ENCODE measurements at places on chromosomes 12 and 14.

GRCh38 chr12:23893611-23894010, 55.9 kb downstream of the SOX5 start:
- DNase-seq, result no peak

GRCh38 chr14:100375266-100375962, 52.3 kb downstream of the SLC25A47 start:
- DNase-seq, result no peak

- DNase-seq, result no peak
Measured at GRCh38 chr14:77314539-77315457, 5.9 kb downstream of the POMT2 start.

DNA sequence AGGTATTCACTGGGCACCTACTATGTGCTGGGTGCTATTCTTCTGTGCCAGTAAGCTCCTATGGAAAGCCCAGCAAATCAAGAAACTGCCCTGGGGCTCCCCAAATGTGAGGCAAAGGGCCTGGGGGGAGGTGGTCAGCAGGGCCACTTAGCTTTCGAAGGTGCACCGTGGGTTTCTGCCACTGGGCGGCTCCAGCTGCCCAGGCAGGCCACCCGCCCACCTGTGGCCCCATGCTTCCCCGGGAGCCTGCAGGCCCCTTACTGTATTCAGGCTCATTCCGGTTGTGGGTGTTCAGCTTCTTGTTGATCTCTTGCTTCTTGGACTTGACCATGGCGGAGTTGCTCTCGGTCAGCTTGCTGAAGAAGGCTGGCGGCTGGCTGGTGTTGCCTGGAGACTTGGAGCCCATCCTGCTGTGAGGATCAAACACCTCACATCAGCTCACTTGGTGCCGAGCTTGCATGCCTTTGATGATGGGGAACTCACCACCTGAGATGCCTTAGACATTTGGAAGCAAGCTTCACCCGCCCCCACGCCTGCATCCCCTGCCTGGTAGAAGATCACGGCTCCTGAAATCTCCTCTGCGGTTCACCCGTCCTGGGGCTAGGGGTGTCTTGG, 37.3 kb downstream of the RFLNA start:
- DNase-seq, result no peak

GRCh38 chr12:69241438-69242092, 2.2 kb downstream of the CPSF6 start:
- no peak for DNase-seq

DNA sequence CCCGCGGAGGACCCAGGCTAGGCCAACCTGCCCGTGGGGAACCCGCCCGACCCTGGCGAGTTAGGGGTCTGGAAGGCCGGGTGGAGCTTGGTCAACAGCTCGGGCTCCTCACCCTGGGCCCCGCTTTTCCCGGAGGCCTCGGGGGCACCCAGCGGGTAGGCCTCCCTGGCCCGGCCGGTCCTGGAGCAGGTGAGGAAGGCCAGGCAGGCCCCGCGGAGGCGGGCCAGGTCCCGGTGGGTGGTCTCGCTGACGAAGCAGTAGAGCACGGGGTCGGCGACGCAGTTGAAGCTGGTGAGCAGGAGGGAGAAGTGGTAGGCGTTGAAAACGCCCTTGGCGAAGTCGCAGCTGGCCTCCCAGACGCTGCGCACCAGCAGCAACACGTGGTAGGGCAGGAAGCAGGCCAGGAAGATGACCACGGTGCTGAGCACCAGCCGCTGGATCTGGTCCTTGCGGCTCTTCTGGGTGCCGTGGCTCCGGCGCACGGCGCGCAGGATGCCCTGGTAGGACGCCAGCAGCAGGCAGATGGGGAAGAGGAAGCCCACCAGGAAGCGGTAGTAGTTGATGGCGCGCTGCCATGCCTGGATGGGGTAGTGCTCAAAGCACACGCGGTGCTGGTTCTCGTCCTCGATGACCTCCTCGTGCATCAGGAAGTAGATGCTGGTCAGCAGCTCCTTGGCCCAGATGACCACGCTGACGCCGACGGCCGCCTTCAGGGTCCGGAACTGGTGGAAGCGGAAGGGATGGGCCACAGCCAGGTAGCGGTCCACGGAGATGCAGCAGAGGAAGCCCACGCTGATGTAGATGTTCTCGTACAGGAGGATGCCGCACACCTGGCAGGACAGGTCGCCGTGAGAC, 10.3 kb downstream of the GPR68 start:
- no peak for DNase-seq

DNA sequence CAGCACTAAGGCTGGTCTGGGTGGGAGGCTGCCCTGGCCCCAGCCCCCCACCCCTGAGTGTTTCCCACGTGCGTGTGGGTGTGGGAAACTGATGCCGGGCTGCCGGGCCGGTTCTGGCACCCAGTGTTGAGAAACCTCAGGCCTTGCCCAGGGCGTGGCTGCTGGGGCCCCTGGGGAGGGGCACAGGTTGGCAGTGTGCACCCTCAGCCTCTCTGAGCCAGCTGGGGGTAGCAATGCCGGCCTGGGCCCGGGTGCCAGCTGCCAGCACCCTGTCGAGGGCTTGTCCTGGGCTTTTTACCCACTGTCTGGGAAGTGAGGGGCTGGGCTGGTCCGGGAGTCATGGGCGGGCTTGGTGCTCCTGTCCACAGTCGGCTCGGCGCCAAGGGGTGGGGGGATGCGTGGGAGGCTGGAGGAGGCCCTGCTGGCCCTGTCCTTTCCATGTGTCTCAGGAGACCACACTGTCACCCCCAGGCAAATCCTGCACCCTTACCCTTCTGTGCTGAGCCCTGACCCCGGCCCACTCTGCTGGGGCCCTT, 15.7 kb downstream of the ASPG start:
- DNase-seq, result no peak

DNA sequence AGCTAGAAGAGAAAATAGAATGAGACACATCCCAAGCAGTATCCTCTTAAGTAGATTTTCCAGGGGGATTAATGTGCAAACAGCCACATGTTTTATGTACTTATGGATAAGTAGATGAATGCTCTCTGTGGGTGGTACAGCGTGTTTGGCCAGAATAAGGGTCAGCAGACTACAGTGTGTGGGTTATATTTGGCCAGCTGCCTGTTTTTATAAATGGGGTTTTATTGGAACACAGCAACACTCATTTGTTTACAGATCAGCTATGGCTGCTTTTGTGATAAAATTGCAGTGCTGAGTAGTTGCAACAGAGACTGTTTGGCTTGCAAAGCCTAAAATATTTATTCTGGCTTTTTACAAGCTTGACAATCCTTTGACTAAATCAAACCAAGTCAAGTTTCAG, 780.2 kb upstream of the SEL1L start:
- no peak for DNase-seq

DNA sequence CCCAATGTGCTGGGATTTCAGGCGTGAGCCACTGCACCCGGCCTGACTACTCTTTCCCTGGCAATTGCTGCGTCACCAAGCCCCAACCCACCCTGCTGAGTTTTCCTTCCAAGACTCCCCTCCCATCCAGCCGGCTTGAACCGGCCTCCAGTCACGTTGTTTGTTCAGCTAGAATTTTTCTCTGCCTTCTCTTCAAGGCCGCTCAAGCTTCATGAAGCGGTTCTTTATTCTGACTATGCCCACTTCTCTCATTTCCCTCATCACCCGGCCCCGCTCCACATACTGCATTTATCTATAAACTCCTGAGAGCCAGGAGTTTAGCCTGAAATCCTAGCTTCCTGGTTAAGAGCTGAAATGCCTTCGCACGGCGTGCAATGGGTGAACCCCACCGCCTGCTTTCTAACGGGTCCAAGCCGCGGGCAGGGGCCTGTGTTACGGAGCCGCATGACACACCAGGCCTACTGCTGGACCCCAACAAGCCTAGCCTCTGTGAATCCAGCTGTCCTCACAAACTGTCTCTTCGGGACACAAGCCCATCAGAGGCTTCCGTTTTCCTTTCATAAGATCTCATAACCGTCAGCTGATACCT, 999 bp upstream of the DCAF4 start:
- DNase-seq, result no peak

DNA sequence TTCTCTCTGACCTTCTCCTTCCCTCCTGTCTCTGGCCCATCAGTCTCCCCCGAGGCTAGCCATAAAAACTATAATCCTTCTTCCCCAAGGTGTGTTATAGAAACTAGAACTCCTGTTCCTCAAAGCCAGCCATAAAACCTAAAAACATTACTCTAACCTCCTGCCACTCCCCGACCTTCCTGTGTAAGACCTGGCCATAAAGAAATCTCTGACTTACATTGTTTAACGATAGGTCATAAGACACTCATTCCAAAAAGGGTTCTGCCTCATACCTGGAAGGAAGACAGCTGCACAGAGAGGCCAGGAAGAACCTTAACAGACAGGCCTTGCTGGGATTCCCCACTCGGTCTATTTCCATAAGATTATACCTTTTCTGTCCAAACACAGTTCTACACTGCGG, 70.9 kb upstream of the EEA1 start:
- DNase-seq, result no peak

GRCh38 chr12:122836027-122836921, 1.0 kb downstream of the HIP1R start:
- peak; percentile 54 for DNase-seq

- DNase-seq, result no peak
Measured at GRCh38 chr14:74476607-74477006, 16.5 kb downstream of the NPC2 start.

GRCh38 chr12:130816097-130816496, 23.0 kb downstream of the STX2 start:
- DNase-seq, result no peak

DNA sequence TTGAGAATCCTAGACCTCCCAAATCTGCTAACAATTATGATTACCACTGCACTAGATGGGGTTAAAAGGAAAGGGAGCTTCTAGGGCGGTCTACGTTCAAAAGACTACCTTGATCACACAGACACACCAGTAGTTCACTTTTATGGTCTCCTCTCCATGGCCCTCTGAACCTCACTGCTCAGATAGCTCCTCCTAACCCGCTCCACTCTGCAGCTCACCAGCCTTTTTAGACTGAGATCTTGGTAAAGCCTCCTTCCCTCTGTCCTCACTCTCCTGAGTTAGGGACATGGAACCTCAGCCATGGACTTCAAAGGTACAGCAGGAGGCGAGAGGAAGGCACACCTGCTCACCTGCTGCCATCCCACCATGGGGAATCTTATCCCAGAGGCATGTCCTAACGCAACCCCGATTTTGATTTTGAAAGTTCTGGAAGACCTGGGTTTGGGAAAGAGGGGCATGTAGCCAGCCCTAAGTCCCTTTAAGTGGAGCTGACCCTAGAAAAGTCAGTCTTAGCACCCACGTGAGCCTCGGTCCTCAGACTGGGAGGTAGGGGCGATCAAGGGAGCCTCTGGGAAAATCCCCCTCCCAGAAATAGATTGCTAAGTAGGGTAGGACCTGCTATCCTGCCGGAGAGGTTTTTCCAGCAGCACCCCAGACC, 1.3 kb downstream of the ZNF219 start:
- no peak for DNase-seq

DNA sequence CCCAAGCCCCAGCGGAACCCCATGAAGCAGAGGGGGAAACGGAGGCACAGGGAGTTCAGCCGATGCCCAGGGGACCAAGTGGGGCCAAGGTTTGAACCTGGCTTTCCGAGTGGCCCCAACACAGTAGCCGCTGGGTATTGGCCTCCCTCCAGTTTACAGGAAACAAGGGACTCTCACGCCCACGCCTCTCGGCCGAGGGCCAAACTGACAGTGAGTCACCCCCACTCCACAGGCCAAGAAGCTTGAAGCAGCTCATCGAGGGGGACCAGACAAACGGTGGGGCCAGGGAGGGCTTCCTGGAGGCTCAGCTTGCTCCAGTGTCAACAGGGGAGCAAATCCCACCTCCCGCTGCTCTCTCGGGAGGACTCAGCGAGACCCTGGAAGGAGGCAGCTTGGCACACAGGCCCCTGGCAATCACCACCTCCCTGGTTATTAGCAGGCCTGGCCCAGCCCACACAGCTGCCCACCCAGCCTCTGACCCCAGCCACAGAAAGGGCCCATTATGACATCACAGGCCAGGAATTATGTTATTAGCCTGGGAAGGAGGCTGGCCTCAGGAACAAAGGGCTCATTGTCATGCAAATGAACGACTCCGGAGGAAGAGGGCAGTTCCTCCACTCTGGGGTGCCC, 54.6 kb downstream of the NCOR2 start:
- DNase-seq, result no peak

DNA sequence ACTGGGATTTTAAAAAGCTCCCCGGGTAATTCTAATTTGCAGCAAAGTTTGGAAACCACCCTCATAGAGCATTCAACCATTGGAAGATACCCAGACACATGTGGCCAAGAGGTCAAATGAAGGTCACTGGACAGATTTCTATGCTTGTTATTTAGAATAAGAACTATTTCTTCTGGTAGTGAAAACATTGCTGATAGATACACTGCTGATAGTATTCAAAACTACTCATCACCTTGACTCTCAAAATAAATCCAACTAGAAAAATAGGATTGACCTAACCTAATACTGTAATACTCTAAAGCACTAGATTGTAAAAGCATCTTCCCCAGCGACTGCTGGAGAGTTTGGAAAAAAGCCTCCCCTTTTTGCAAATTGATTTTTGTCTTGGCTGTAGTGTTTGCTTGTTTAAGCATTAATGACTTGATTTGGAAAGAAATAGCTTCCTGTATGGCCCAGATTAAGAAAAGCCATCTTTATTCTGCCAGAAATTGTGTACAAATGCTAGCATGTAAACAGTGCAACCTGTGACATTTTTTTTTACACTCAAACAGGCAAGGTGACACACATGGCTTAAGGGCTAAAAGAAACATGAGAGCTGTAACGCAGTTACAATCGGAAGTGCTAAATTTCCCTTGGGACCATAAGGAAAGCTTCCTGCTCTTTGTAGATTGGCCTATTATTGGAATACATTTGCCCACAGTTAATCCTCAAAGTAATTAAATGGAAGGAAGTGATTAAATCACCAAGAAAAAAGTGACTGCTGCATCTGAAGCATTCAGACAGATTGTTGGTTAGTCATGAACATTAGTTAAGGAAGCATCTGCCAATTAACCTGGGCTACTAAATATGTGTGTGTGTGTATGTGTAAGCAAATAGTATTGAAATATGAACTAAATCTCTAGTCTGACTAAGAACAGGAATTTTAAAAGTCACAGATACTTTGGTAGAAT, 356.5 kb upstream of the ATP2B1 start:
- DNase-seq, result no peak

Data from Jurkat, Clone E6-1 (cell line).